ENCODE measurements at places on chromosomes 3 and 15.

- no peak for DNase-seq
Measured at GRCh38 chr3:31541089-31541488, 8.4 kb downstream of the STT3B start.

- no peak for DNase-seq
Measured at GRCh38 chr3:110656394-110657025, 415.1 kb upstream of the NECTIN3 start.

DNA sequence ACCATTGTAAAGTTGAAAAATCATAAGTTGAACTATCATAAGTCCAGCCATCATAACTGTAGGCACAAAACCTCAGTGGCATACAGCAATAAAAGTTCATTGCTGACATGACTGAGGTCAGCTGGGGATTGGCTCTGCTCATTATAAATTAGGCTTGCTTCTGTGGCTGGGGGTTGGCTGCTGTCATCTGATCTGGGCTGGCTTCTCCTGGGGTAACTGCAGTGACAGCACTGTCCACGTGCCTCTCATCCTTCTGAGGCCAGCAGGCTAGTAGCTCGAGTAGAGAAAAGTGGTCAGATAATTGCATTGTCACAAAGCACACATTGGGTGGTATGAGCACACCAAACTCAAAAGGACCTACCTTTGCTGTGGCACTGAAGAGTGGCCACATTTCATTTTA, 31.3 kb downstream of the CMTM7 start:
- no peak for DNase-seq

- DNase-seq = no peak
Measured at GRCh38 chr15:22918056-22918455, 62.1 kb downstream of the CYFIP1 start.

DNA sequence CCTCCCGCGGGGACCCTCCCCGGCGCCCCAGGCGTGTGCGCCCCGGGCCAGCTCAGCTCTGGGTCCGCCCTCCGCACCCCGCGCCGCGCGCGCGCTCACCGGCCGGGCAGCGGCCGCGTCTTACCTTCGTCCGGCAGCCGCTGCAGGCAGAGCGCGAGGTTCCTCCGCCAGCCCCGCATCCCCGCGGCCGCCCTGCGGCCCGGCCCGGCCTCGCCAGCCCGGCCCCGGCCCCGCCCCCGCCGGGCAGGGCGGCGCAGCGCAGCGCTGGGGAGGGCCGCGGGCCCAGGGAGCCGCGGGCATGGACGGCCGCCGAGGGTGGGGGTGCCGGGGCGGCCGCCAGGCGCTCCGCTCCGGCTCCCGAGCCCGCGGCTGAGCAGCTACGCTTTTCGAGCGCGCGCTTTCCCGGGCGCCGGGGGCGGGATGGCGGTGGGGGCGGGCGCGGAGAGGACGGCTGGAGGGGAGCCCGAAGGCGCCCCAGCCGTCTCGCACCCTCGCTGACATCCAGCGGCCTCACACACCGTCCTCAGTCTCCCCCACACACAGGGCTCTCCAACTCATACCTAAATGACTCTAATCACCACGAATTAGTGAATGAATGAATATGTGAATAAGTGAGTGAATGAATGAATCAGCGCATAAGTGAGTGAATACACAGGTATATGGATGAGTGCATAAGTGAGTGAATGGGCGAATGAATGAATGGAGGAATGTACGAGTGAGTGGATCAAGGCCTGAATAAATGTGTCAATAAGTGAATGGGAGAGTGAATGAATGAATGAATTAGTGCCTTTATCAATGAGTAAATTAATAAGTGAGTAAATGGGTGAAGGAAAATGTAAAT, 48.5 kb upstream of the CCDC174 start:
- no peak for DNase-seq

- DNase-seq = no peak
Measured at GRCh38 chr15:73367624-73368300, 996 bp downstream of the HCN4 start.

DNA sequence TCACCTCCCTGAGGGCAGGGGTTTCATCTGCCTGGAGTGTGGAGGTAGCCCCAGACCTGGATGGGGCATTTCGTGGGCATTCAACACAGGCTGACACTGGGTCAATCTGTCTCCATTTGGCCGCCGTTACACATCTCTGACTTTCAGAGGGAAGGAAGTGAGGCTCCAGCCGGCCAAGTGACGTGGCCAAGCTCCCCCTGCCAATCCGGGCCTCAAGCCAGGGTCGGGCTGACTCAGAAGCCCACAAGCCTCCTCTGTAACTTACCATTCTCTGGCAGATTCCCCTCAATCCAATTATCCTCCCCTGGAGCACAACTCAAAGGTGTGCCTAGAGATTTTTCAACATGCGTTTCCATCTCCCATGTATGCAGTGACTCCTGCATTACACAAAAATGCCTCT, 227.6 kb downstream of the KLF13 start:
- DNase-seq = peak; percentile 55

DNA sequence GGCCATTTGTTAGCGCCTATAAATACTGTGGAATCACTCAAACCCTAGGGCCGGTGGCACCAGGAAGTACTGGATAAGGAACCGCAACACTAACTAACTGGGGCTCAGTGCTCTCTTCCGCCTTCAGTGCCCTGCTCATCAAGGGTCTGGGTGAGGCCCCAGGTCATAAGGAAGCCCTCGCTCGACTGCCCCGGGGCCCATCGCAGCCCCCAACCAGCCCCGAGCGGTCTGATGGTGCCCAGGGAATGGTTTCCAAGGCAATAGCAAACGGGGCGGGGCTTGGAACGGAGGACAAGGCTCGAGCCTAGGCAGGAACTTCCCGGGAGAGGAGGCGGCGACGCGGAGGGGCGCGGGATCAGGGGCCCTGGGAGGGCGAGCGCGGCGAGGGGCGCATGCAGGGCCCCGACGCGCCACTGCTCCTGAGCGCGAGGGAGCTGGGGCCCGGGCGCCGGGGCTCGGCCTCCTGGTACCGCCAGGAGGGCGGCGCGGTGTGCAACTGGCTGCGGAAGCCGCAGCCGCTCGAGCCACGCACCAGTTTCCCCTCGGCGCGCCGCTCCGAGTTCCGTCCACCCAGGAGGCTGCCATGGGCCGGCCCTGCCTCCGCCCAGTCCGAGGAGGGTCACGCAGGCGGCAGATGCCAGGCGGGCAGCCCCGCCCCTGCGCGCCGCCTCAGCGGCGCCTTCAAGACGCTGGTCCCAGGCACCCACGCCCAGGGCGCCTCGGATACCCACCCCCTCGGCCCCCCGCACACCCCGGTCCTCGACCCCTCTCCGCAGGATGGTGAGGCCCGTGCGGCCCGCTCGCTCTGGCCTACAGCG, at the start of gene TTLL3:
Gene TTLL3, plus strand, starts transcription at position 648 of the 818 bp plus-strand sequence. CDS start 400 bp downstream, outside the sequence.
- peak; percentile 63 for DNase-seq

GRCh38 chr15:50278496-50278895, 13.0 kb upstream of the HDC start:
- DNase-seq = peak; percentile 7

GRCh38 chr3:9676785-9677184, 26.8 kb upstream of the CPNE9 start:
- no peak for DNase-seq

- DNase-seq = no peak
Measured at GRCh38 chr3:69866988-69867720, 127.9 kb downstream of the MITF start.

GRCh38 chr3:117016378-117016777, 306.8 kb downstream of the TUSC7 start:
- DNase-seq = no peak

- DNase-seq = no peak
Measured at GRCh38 chr15:69685512-69686452, 233.2 kb downstream of the RPLP1 start.
